ENCODE measurements at places on chromosomes 4 and X.

- DNase-seq: no peak
These were observed 12.6 kb upstream of the NR3C2 start for GRCh38 chr4:148454835-148455234.

GRCh38 chr4:38177035-38177546 lies 216.9 kb downstream of the PTTG2 start:
- DNase-seq: no peak

GRCh38 chrX:13048280-13048679 lies 3.9 kb upstream of the FAM9C start:
- no peak for DNase-seq

- no peak for DNase-seq
These were observed 252.6 kb downstream of the ANTXR2 start for GRCh38 chr4:79820427-79820826.

DNA sequence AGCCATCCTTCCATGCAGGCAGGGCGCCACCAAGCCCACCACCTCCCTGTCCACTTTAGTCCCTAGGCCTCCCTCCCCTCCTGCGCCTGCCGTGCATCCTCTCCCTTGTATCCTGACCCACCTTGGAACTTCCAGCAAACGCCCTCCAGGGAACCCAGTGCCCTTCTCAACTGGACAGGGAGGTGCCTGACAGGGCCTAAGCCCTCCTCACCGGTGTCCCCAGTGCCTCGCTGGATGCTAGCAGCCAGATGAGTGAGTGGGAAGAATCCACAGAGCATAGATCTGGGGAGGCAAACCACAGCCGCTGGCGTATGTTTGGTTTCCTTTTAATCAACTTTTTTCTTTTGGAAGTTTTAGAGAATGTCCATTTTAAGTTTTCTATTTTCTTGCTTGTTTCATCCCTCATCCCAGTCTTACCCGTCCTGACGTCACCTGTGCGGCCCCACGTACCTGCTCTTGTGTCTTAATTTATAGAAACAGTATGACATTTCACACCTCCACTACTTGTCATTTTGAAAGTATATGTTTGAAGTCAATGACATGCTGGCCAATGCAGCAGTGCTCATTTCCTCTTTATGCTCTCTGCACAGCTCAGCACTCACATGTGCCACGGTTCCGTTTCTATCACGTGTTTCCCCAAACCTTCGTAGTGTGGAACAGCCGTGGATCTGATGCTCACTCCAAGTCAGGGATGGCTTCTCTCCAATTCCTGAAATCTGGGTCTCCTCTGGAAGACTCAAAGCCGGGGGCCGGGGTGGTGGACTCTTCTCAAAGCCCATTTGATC lies 3.4 kb upstream of the HMX1 start:
- DNase-seq: no peak

- no peak for DNase-seq
These were observed 1.9 kb downstream of the F8 start for GRCh38 chrX:155020591-155020990.

GRCh38 chr4:165458471-165458870 lies 79.7 kb downstream of the CPE start:
- DNase-seq: no peak

GRCh38 chrX:68669094-68669860 lies 21.8 kb downstream of the STARD8 start:
- DNase-seq: no peak

- no peak for DNase-seq
These were observed 3.0 kb downstream of the NLGN3 start for GRCh38 chrX:71147496-71148277.

- no peak for DNase-seq
These were observed 787 bp upstream of the TET2 start for GRCh38 chr4:105145903-105146275.

DNA sequence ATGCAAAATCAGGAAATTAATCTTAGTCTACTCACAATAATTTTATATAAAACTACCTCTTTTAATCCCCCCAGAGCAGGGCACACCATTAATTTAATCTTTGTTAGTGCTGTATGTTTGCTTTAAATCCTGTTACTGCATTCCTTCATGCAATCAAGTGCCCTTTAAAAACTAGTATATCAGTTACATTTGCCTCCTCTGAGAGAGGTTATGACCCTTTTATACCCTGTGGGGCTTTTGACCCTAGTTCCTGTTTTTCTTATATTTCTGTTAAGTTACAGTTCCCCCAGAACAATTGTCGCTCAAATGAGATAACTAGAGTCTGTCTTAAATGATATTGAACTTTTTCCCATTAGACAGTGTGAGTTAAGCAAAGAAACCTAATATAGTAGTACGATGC lies 46.2 kb downstream of the GPC4 start:
- no peak for DNase-seq

GRCh38 chr4:109368661-109369060 lies 65.0 kb upstream of the SEC24B start:
- DNase-seq: no peak

DNA sequence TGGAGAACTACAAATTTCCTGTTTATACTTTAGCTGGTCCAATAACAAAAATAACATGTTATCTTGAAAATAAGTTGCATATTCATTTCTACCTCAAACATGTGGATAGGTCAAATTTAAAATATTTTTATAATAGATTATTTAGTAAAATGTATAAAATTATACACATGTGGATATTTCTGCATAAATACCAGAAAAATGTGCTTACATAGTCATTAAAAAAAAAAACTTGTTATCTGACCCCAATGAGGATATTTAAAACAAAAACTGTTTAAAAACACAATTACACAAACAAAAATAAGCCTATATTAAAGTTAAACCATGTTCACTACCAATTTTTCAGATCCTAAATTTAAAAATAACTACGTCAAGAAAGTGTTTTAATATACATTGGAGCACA lies 28.1 kb downstream of the FBXO8 start:
- no peak for DNase-seq

GRCh38 chr4:48194971-48195370 lies 60.9 kb upstream of the TXK start:
- no peak for DNase-seq

GRCh38 chr4:106253364-106254129 lies 62.5 kb downstream of the TBCK start:
- no peak for DNase-seq

GRCh38 chrX:145190801-145191389 lies 56.4 kb upstream of the SPANXN1 start:
- no peak for DNase-seq

GRCh38 chrX:1914606-1915365 lies 299.9 kb downstream of the ASMT start:
- DNase-seq: no peak

DNA sequence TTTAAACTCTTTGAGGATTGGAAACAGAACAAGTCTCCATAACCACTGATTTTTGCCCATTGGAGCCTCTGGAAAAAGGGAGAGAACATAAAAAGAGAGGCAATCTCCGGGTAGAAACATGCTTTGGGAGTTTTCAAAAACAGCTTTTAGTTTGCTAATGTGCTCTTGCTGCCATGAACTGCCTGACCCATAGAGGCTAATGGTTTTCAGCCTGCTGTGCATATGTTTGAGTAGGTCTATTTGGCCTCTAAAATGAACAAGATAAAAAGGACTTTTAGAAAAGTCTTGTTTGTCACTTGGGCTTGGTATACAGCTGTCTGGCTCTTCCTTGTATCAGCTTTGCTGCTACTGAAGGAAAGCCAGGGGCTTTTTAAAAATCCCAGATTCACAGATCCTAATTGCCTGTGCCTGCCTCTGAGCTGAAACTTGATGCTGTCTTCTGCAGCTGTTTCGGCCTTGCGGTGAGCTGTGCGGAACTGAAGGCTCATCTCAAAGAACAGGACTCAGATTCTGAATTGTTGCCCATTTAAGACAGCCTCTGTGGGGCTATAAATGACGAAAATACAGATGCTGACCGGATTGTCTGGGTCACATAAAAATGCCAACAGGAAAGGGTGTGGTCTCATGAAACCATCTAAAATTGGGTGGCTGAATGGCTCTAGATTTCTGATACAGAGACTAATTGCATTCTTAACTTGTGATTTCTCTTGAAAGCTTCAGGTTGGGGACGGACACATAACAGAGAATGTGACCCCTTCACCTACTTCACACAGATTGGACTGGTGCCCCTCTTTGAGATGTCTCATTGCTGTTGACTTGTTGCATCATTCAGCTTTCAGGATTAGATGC lies 18.4 kb upstream of the ZNF41 start:
- no peak for DNase-seq

- no peak for DNase-seq
These were observed 3.2 kb downstream of the SPRY1 start for GRCh38 chr4:123399627-123400358.

DNA sequence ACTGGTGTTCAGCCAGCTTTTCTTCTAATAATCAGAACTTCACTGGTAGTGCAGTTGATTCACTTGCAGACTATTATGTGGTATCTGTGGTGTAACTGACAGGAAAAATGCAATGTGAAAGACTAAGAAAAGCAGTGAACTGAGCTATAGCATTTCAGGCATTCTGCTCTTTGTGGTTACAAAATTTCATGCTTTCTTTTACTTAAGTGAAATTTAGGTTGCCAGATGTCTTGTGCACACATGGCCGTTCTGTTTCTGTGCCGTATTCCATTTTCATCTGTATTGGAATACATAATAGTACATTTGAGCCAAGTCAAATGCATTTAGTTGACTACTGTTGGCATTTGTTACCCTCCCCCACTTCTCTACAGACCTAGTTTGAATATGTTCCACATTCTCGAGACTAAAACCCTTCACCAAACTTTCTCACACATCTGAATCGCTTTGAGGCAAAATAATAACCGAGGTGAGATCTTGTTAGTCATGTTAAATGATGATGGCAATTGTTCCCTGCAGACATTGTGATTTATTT lies 8.2 kb downstream of the RTL3 start:
- DNase-seq: no peak

Measured in coronary artery (tissue), 2 donors.